ENCODE measurements at places on chromosomes 2 and 18.

- peak; percentile 98 for DNase-seq
Observed at GRCh38 chr18:3603421-3604234, 153.7 kb downstream of the TGIF1 start.

- peak; percentile 52 for DNase-seq
Observed at GRCh38 chr18:41353777-41354528, 601.1 kb upstream of the PIK3C3 start.

DNA sequence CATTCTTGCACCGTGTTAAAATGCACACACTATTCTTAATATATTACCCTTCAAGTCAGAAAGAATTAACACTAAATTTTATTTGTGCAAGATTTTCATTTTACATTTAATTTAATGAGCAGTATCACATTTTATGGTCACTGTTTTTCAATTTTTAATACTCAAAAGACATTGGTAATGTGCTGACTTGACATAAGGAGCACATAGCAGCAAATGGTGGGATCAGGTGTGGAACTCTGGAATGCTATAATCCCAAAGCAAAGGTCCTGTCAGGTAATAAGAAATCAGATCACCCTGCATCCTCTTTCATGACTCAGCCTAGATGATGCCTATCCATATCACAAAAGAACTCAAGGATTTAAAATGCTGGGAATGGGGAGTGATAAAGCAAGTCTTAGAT is 55.6 kb upstream of the SPAG16 start:
- no peak for DNase-seq

DNA sequence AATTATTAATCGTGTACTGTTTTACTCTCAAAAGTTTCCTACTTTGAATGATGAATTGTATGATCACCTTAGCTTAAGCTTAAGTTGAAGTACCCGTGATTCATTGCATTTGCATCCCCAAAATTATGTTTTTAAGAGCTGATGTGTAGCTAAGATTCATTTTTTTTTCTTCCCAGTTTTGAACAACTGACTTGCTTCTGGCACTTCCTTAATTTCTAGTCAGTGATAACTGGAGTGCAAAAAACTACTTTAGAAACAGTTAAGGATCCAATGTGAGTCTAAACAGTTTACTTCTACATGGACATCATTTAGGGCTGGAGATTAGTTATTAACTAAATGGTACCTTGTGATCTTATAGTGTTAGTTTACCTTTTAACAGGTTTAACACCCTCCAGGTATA is 124.0 kb upstream of the CAVIN2 start:
- no peak for DNase-seq

DNA sequence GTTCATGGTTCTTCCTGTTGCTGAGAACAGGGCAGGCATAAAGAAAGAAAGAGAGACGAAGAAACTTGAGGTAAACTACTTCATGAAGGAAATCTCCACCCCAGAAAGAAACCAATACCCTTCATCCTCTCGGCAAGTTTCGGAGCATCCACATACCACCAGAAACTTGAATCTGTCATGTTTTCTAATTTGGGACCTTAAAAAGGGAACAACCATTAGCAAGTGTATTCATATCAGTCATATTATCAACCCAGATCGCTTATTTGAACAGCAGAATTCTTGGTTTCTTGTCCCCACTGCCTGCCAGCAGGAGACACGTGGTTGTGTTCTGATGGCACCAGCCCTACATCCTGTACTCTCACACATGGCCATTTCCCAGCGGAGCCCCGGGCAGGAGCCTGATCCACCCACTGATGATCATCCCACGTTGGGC is 53.2 kb upstream of the FZD7 start:
- DNase-seq: no peak

DNA sequence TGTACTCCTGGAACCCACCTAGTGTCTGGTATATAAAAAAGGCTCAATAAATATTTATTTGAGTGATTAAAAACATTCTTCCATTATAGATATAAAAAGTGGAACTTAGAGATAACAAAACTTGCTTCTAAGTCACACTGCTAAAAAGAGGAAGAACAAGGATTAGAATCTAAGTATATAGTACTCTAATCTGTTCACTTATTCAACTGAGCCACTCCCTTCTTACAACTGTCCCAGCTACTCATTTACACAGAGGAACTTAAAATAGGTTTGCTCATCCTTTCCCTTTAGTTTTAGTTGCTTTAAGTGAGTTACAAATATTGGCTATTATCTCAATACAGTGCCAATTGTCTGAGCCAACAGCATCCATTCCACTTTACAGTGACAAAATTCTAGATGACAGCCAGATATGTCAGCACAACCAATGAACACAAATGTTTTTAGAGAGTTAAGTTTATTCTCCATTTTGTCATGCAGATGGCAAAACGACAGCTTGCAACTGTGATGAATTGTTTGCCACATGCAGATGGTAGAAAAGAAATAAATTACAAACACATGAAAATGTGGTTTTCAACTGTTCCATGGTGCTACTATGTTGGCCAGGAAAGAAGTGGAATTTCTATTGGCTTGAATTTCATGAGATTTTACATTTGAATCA is 280.7 kb upstream of the ZC3H15 start:
- no peak for DNase-seq

DNA sequence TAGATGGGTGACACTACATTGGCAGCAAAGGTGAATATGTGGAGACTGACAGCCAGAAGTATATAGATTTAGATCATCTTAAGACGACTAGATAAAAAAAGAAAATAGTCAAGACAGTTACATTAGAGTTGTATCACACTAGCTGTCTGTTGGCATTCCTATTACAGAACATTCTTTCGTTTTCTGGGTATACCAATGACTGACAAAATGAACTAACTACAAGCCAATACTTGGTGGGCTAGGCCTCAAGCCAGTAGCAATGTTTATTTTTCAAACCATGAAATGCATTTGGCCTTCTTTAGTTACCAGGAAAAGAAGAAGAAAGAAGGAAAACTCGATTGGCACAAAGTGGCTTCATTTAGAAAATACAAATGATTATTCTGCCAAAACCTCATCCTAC is 944.9 kb upstream of the ZEB2 start:
- DNase-seq: no peak

DNA sequence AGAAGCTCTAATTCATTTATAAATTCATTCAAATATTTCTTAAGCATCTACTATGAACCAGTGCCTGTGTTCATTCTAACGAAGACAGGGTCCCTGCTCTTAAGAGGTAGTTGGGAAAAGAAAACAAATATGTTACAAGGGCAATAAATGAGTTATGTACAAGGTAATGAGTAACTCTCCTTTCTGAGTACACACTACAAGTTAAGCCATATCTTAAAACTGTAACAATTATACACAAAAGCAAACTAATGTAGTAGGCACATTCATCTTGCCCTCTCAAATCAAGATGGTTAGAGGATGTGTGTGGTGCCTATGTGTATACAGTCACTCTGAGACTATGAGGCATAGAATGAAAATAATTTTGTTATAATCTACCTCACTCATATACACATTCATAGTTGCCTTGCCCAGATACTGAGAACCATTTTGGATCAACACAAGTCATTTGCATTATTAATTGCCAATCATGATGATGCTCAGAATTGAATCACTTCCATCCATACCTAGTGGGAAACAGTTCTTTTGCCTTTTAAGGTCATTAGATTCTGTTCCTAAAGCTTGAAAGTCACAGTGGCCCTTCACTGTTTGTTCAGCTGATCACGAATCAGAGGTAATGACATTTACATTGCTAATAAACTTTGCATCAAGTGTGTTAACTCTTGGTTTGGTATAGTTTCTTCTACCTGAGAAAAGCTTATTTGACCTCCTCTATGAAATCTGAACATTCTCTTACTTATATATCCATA is 283.1 kb downstream of the ZNF385B start:
- DNase-seq: no peak

GRCh38 chr2:146312899-146313298 is 1531.9 kb upstream of the ACVR2A start:
- DNase-seq: peak; percentile 65

DNA sequence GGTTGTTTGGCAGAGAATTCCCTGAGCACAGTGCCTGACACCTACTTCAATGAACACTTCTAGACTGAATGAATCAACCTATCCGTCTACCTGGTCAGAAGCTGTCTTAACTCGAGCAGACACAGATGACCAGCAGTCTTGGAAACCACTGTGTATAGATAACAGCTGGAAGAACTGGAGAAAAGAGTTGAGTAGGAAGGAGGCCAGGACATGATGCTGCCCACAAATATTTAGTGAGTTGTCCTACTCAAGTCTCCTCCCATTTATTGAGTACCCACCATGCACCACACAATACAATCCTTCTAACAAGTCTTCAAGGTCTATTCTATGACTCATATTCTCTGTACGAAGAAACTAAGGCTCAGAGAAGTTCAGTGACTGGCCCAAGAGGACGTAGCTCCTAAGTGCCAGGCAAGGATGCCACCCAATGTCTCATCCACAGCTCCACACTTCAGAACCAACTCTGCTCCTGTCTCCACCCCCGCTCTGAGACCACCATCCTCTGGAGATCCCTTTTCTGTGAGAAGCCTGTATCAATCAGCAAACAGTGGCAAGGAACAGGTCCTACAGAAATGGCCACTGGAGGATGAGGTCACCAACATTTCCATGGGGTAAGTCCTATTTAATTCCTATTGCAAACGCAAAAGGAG is 62.2 kb downstream of the GALNT14 start:
- peak; percentile 5 for DNase-seq

DNA sequence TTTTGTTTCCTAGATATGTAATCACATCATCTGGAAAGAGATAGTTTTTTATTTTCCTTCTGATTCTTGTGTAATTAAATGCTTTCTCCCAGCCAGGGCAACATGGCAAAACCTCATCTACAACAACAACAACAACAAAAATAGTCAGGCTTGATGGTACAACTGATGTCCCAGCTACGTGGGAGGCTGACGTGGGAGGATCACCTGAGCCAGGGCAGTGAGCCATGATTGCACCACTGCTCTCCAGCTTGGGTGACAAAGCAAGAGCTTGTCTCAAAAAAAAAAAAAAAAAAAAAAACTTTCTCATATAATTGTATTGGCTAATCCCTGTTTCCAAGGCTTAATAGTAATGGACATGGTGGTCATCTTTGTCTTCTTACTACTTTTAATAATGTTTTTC is 26.4 kb upstream of the PGAP1 start:
- DNase-seq: no peak

DNA sequence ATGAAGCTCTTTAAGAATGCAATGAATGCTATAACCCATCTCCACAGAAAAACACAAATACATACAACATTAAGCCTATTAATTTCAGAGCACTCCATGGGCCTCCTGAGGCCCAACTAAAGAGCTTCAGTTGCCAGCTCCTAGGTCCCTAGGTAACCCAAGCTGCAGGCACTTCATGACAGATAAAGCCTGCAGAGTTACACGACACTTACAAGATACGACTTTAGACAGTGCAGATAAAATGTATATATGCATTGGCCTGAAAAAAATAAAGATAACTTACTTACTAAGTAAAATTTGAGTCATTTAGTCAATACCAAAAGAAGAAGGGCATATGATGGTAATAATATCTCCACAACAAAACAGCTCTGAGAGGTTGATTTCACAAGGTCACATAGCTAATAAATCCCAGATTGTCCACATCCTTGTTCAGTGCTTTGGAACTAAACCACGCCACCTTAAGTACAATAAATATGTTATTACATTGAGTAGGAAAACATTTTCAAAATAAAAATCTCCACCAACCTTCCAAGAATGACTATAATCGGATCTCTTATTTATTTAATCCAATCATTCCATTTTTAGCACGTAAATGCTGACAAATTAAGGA is 3.4 kb downstream of the MAP4K3 start:
- peak; percentile 40 for DNase-seq

DNA sequence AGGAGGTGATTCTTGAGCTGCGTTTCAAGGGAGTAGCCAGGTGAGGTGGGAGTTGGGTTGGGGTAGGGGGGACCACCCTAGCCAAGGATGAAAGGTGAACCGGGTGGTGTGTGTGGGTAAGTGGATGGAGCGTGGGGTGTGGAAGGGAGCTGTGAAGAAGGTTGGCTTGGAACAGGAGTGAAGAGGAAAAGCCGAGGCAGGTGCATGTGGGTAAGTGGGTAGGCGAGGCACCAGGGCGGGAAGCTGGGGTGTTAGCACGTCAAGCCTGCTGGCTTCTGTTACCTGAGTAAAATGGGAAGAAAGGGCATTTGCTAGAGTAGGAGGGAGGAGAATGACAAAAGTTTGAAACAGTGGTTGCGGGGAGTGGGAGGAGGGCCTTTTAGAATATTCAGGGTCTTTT is 31.6 kb downstream of the TANC1 start:
- DNase-seq: no peak

- DNase-seq: no peak
Observed at GRCh38 chr2:11534071-11534745, 363 bp downstream of the GREB1 start.

DNA sequence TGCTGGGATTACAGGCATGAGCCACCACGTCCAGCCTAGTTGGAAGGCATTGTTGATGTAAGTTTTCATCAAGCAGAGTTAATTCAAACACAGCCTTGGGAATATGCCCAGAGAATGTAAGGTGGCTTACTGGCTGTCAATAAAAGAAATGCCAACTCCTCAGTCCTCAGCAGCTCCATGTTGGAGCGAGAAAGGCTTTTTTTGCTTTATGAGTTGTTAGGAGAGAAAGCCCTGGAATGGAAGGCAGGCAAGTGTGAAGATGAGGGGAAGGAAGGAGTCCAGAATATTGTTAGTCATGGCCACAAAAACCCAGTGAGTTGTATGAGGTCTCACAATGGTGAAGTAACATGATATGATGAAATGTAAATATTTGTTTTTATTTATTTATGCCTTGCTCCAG is 57.1 kb downstream of the MAP4K4 start:
- DNase-seq: no peak

- no peak for DNase-seq
Observed at GRCh38 chr2:75138528-75138927, 60.8 kb downstream of the TACR1 start.

GRCh38 chr2:161415987-161416707 is at the start of gene TBR1:
TBR1 (plus strand) TSS chr2:161416297; CDS start chr2:161416411, 114 bp downstream.
- DNase-seq: no peak

DNA sequence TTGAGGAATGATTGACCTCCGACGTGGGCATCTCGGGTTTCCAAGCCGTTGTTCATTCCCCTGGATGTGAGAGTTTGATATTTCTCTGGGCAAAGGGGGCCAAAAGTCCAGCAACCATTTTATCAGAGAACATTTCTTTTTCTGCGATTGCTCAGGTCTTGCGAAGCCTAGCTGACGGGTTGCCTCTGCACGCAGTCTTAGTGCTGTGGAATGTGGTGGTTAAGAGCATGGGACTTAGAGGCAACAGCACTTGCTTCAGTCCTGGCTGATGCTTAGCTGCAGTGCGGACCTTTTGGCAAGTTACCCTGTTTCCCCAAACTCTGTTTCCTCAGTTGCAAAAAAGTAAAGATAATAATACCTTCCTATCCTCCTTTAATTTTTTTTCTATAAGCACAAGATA is 45.0 kb downstream of the FAP start:
- DNase-seq: peak; percentile 86

GRCh38 chr2:31312898-31313297 is 78.9 kb downstream of the EHD3 start:
- peak; percentile 85 for DNase-seq

- DNase-seq: no peak
Observed at GRCh38 chr2:226217191-226217590, 582.4 kb downstream of the IRS1 start.

- no peak for DNase-seq
Observed at GRCh38 chr2:188577231-188577630, 285.6 kb downstream of the GULP1 start.

GRCh38 chr2:10001586-10001985 is 41.8 kb upstream of the KLF11 start:
- no peak for DNase-seq
